ENCODE measurements at places on chromosomes 3 and 15.

GRCh38 chr15:81363718-81364500, 10.1 kb downstream of the TMC3 start:
- DNase-seq: no peak

DNA sequence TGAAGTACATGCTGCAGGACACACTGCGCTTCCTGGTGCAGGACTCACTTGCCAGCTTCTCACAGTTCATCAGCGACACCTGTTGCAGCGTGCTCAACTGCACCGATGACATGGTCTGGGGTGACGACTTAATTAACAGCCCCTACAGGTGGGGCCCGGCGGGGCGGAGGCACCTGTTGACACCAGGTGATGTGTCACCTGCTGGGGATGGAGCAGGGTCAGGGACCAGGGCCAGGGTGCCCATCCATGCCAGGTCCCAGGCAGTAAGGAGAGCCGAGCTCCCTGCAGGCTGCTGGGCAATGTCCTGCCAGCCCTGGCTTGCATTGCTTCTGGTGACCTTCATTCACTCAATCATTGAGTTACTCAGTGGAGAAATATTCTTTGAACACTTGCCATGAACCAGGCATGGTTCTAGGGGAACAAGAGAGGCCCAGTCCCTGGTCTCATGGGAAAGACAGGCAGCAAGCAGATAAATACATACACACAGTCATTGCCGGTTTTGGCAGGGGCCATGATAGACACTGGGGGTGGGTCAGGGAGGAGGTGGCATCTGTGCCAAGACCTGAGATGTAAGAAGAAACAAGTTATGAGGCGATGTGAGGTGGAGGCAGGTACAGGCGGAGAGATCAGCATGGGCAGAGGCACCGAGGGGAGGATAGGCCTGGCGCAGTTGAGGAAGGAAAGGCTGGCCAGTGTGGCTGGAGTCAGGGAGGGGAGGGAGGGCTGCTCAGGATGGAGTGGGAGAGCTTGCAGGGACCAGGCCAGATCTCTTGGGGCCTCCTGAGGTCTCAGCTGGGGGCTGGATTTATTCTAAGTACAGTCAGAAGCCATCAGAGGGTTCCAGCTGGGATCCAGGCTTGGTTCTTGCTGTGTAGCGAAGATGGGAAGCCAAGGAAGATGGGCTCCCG, 30.8 kb downstream of the DNAH1 start:
- DNase-seq: no peak

- DNase-seq: no peak
Measured at GRCh38 chr3:31227131-31227562, 305.6 kb upstream of the STT3B start.

GRCh38 chr3:82224661-82225060, 463.2 kb upstream of the GBE1 start:
- no peak for DNase-seq

DNA sequence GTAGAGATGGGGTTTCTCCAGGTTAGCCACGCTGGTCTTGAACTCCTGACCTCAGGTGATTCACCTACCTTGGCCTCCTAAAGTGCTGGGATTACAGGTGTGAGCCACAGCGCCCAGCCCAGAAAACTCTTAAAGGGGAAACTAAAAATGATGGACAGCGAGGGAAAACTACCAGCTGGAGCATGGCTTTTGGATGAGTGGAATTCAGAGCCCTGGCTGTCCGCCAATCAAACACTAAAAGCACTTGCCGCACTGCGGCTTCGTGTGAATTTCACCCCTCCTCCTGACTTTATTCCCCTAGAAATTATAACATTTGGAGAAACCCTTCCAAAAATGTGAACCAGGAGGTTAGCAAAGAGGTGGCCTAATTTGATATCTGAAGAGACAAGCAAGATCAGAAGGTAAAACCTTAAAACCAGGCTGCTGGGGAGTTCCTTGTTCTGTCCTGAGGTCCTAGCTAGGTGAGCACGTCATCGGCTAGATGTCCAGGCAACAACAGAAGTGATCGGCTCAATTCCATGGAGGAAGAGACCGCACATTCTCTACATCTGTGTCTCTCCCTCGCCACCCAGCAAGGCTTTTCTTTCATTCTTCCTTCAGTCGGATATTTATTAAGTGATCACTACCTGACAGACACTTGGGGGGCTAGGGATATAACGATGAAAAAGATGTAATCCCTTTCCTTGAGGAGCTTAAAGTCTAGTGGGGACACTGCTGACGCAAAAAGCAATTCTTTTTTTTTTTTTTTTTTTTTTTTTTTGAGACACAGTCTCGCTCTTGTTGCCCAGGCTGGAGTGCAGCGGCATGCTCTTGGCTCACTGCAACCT, 1.7 kb downstream of the TM4SF19 start:
- DNase-seq: no peak

DNA sequence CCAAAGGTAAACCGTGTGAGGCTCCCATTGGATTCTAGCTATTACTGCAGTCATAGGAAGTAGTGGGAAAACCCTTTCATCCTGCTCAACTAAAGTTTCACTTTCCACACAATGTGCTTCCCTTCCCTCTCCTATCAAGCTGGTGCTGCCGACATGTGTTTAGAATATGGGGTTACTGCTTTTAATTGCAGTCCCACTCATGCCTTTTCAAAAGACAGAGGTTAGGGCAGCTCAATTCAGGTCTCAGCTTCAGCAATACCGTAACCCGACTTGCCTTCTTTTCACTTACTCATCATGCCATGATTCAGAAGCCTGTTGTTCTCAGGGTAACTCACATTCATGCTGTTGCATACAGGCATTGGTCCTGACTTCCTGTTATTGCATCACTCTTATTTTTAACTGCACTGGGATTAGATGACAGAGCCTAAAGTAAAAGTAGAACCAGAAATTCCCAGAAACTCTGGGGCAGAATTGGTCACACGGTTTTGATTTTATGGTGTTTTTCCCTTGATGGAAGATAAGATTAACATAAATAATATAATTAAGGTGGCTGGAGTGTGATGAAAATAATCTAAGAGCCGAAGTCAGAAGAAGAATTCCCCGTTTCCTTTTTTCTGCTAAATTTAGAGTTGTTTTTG, 45.7 kb downstream of the C2CD4B start:
- DNase-seq: no peak

- DNase-seq: no peak
Measured at GRCh38 chr15:77014132-77015081, 19.5 kb downstream of the PSTPIP1 start.

- no peak for DNase-seq
Measured at GRCh38 chr3:62662677-62663076, 212.5 kb downstream of the CADPS start.

DNA sequence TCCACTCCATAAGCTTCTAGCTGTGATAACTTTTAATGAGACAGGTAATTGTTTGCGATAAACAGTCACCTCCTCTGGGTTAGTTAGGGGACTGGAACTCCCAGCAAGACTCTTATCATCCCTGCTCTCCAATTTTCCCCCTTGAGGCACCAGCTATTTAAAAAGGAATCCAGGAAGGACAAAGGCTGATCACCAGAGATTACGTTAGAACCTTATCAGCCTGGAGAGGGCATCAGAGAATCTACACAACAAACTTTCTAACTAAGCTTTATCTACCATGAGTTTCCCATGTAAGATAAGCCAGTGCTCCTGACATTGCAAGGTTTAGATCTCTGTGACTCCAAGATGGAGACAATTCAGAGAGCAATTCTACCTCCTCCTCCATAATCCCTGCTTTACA, 31.3 kb downstream of the GPR176 start:
- DNase-seq: no peak

DNA sequence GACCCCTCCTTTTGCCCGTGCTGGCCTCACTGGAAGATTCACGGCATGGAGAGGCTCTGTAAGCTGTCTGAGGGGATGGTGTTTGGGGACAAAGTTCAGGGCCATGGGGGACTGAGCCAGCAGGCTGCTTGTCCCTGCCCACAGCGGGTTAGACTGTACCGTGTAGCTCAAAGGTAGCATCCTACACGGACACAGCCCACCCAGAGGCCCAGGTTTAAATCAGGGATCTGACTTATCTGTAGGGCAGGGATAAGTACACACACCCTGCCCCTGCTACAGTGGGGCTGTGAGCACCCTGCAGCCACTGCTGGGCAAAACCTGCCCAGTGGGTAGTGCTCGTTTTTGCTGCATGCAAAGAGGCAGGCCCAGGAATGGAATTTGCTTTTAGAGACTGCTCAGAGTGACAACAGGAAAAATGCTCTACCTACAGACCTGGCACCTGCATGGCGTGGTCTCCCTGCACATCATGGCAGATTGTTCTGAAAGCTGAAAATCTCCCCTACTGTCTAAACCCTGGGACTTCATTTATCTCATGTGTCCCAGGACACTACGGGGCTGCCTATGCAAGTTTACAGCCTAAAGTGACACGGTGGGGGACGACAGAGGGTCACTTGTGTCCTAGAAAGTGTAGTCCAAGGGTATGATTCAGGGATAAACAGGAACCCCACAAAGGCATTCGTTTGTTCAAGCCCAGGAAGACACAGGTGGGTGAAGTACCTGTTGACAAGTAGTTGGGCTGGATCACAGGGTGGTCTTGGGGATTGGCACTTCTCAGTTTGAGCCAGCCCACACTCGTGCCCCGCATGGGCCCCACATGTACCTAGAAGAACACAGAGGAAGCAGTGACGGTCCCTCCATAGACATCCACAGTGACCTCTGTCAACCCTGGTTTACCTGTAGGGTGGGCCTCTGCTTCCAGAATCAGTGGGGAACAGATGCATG, 27.7 kb downstream of the CHDH start:
- DNase-seq: no peak

GRCh38 chr3:2614578-2614977, 495.6 kb downstream of the IL5RA start:
- DNase-seq: no peak

- peak; percentile 57 for DNase-seq
Measured at GRCh38 chr3:156643729-156644389, 30.5 kb upstream of the TIPARP start.

- no peak for DNase-seq
Measured at GRCh38 chr3:47872916-47873315, 70.0 kb downstream of the DHX30 start.

GRCh38 chr3:8458711-8459110, 42.9 kb upstream of the LMCD1 start:
- no peak for DNase-seq

DNA sequence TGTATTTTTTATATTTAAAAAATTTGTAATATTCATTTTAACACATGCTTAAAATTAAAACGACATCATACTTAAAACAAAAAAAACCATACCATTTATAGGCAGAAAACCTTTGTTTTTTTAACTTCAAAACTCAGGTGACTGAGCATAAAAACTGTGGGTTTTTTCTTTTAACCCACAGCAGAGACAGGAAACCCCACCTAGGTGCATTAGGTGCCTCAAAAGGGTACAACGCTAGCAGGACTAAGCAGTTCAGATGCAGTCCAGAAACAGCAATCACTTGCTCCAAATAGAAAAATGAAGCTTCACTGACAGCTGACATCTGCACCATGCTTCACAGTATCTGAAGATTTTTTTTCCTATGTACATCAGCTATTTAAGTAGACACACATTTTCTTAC, 52.3 kb downstream of the GLB1 start:
- DNase-seq: peak; percentile 51

GRCh38 chr3:41600616-41601015, 361.3 kb downstream of the ULK4 start:
- no peak for DNase-seq

GRCh38 chr15:89171136-89172072, 50.0 kb downstream of the RLBP1 start:
- peak; percentile 6 for DNase-seq

- no peak for DNase-seq
Measured at GRCh38 chr3:52237657-52238172, 1.2 kb downstream of the TWF2 start.

DNA sequence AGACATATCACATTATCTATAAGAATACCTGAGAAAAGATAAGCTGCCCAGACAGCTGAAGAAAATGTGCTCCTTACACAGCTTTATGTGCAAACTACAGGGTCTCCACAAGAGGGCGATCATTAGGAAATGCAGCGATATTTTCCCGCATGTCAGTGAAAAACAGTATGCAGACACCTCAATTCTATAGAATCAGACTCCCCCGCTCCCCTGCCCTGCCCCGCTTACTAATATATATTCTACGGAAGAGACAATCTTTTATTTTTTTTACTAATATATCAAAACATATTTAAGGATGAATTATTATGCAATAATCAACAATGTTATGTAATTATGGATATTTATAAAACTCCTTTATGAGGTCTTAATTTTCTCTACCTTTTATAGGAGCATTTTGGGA, 681.3 kb downstream of the ROBO1 start:
- no peak for DNase-seq
